KG1 (cell line): ENCODE measurements at places on chromosomes 11 and 22.

GRCh38 chr11:3152471-3153110, 12.5 kb downstream of the OSBPL5 start:
- DNase-seq = no peak

GRCh38 chr11:105734426-105734825, 124.6 kb downstream of the GRIA4 start:
- no peak for DNase-seq

- DNase-seq = no peak
Measured at GRCh38 chr11:46352063-46352841, 5.0 kb downstream of the DGKZ start.

DNA sequence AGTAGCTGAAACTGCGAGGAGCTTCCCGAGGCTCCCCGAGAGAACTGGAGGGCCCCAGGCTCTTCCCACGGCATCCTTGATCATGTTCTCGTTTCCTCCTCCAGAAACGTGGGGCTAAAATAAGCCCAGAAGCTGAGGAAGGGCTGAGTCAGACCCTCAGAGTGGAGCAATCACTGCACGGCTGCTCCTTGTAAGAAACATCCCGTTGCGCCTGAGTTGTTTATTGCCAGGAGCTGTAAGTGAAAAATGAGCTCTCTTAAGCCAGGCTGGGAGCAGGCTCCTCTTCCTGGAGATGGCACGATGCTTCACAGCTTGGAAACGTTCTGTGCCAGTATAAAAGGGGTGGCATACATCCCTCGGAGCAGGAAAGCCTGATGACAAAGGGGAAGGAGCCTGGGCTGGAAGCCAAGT, 47.3 kb upstream of the SYN3 start:
- no peak for DNase-seq

GRCh38 chr11:91489989-91490388, 734.6 kb upstream of the FAT3 start:
- no peak for DNase-seq

DNA sequence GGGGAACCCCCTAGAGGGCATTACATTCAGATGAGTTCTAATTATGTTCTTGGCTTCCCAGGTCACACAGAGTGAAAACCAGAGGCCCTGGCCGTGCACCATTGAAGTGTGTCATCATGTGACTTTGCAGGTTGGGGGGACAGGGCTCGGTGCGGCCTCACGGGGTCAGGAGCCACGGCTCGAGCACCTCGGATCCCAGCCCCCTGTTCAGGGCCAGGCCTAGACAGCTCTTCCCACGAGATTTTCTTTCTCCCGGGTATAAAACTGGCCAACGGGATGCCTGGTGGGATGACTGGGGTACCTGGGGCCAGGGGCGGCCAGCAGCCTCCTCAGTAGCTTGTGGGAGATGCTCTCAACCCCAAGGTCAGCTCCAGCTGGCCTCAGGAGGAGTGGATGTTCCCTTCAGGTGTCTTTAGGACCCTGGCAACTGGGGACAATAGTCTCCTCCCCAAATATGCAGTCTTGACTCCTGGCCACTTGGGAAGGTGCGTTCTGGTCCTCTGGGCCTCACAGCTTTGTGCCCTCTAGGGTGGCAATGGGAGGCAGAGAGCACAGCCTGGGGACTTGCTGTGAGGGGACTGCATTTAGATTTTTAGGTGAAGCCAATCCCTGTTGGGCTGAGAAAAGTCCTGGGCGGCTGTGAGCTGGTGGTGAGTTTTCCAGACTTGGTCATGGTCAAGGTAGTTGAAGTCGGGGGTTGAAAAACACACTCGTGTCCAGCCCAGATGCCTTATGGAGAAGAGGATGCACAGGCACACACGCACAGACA, 95.6 kb downstream of the KCNQ1 start:
- DNase-seq = no peak

- no peak for DNase-seq
Measured at GRCh38 chr11:77771135-77771534, 49.4 kb downstream of the RSF1 start.

DNA sequence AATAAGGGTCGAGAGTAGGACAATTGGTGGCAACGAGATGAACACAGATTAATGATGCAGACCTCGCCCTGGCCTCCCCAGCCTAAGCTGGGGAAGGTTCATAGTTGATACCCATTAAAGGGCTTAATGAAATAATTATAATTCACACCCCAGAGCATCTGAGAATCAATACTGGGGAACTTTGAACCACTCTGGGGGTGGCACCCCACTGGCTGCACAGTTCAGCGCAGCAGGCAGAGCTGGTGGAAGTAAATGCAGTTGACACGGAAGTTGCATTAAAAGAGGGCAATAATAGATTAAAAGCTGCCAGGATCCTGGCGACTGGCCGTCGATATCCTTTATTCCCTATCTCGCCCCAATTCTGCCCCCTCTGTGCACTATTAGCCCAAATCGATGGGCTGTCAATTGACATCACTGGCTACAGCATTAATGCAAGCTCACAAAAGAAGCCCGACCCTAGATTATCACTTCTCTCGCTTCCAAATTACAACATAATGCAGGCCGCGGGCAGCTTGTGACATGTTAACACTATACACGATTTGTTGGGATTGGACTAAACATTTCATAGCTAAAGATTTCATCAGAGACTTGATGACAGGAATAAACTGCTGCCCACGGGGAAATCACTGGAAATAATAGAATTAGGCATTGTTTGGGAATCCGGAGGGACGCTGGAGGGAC, 14.5 kb downstream of the HSPA8 start:
- DNase-seq = no peak

GRCh38 chr22:31637891-31638618, 24.0 kb downstream of the PISD start:
- DNase-seq = peak; percentile 78

GRCh38 chr11:47186076-47186699, at the start of gene PACSIN3:
TSS of gene PACSIN3 (minus strand) at chr11:47186434. CDS start at chr11:47182727, 3,707 bp downstream.
- no peak for DNase-seq
